ENCODE measurements at places on chromosomes 6 and 20.

GRCh38 chr20:33054791-33055190, 1.1 kb downstream of the BPIFB3 start:
- no peak for DNase-seq

DNA sequence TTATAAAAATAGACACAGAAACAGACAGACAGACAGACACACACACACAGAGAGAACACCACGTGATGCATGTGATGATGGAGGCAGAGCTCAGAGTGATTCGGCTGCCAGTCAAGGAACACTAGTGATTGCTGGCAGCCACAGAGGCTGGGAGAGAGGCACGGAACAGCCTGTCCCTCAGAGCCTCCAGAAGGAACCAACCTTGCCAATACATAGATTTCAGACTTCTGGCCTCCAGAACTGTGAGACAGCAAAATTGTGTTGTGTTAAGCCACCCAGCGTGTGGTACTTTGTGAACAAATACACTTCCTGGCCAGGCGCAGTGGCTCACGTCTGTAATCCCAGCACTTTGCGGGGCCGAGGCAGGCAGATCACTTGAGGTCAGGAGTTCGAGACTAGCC, 9.5 kb upstream of the PARD6B start:
- DNase-seq = no peak

- no peak for DNase-seq
Measured at GRCh38 chr20:57310821-57311514, 18.6 kb upstream of the SPO11 start.

- no peak for DNase-seq
Measured at GRCh38 chr6:31305703-31306219, 33.9 kb upstream of the HLA-C start.

DNA sequence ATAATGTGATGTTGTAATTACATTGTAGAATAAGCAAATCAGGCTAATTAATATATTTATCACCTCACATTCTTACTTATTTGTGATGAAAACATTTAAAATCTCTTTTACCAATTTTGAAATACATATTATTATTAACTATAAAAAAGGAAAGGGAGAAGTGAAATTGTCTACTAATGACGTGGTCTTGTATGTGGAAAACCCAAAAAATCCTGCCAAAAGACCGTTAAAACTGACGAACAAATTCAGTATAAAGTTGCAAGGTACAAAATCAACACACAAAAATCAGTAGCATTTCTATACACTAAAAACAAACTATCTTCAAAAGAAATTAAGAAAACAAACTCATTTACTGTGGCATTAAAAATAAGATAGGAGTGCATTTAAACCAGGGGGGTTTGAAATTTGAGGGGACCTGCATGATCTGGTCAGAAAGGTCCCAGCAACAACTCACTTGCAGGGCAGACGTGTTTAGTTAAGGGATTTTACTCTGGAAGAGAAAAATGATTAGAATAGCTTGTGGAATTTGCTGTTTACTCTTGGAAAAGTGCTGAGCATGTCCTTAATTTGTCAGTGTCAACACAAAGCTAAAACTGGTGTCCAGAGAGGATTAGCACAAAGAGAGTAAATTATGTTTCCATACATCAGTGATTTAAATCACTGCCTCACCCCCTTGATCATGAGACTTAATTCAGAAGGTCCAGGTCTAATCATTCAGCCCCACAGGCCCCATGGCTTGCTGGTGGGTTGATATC, 235.0 kb upstream of the RIN2 start:
- no peak for DNase-seq

DNA sequence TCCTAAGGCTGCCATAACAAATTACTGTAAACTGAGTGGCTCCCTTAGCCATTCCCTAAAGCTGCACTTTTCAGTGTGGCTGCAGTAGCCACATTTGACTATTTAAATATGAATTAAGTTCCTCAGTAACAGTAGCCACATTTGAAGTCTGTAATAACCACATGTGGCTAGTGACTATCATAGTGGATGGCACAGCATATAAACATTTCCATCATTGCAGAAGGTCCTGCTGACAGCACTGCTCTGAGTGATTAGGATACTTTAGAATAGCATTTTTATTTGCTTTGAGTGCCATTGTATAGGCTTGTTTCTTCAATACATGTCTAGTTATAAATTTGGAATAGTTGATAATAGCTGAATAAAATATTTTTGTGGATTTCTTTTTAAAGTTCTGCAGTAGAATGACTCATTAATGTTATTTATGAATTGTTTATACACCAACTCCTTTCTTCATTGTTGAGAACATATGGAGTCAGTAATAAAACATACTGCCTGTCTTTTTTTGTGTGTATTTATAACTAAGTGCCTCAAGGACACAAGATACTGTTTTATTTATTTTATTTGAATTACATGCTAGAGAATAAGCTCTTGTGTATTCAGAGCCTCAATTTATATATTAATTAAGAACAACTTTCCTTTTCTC, 217.2 kb downstream of the CDKAL1 start:
- no peak for DNase-seq

Measured in stimulated activated CD4-positive, alpha-beta T cell treated with anti-CD3 and anti-CD28 coated beads, Interleukin-4, amount 100 ng/mL, for 1 hour (primary cell).